ENCODE measurements at places on chromosomes 5 and 9.

- no peak for DNase-seq
Measured at GRCh38 chr5:119426057-119426456, 26.2 kb upstream of the HSD17B4 start.

DNA sequence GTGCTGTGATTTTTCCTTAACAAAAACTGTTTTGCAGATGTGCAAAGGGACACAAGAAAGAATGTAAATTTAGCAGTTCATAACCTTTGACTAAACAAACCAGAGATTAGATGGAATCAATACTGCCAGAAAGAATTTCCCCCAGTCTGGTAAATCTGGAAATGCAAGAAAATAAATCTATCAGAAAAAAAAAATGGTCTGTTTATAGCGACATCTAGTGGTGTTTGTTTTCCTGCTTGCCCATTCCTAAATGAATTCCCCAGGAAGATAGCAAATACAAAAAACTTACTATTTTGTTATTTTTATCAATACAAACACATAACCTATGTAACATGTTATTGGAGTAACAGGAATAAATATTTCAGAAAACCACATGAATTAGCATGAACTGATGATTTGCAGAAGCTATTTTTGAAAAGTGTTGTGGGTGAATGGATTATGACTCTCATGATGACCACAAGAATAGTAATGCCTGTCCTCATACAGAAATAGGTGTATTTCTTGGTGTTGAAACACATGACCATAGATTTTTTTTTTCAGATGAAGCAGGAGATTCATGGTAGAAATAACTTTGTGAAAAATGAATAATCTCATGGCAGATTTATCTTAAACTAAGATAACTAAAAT, 1703.8 kb downstream of the MAT2B start:
- DNase-seq: no peak

GRCh38 chr9:130181678-130182380, 9.6 kb downstream of the NCS1 start:
- DNase-seq: no peak

- no peak for DNase-seq
Measured at GRCh38 chr9:35516479-35516878, 26.6 kb downstream of the RUSC2 start.

- no peak for DNase-seq
Measured at GRCh38 chr9:125966959-125967711, 220.0 kb downstream of the PBX3 start.

All from testis (tissue), 5 donors.